ENCODE measurements at places on chromosomes 4 and X. TPM values are rescaled to one million over a fixed set of nuclear protein-coding genes. Genes with fewer than 3 reads are reported as not detected.

TMSB15B gene
- 9.9 TPM for total RNA-seq

GPM6B gene
- 5.3 TPM for total RNA-seq

TMPRSS11B gene
- not detected for total RNA-seq

ZDHHC15 gene
- under 0.01 TPM for total RNA-seq

CLDN2 gene
- total RNA-seq: not detected

EDA gene
- 0.73 TPM for total RNA-seq
